ENCODE measurements at places on chromosomes 3 and 15.
A peak's percentile ranks its signal among the peaks of the same experiment; 100 is the strongest.

- peaks cover under 1% of the 10 kb centered on the region for H3K4me1 ChIP-seq
- no peak for DNase-seq
- no peaks in the 10 kb centered on the region for H3K36me3 ChIP-seq
- no peaks in the 10 kb centered on the region for H3K27me3 ChIP-seq
- H3K27ac ChIP-seq, result no peak overlapping the region
- H3K4me3 ChIP-seq, result no peak overlapping the region
Measured at GRCh38 chr3:127959873-127960272, 44.8 kb downstream of the KBTBD12 start.

GRCh38 chr15:70856884-70857561 lies 3.1 kb upstream of the LARP6 start:
- no peak for DNase-seq
- peaks cover 25% of the 10 kb centered on the region for H3K4me1 ChIP-seq
- peaks cover 29% of the 10 kb centered on the region for H3K27me3 ChIP-seq
- peak overlapping the region; percentile 69 for H3K27ac ChIP-seq

DNA sequence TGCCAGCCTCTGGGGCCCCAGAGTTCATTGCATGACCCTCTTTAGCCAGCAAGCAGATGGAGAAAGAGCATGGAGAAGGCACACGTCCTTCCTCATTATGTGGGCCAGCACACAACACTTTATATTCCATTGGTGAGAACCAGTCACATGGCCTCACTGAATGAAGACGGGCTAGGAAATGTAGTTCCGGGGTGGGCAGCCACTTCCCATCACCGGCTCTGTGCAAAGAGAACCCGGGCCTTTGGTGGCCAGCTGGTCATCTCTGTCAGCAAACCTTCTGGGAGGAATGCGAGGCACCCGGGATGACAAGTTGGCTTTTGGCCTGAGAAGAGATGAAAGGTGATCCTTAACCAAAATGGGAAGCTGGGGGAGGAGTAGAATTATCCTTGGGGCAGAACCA lies 90.2 kb upstream of the VGLL4 start:
- DNase-seq, result no peak
- no peak overlapping the region for H3K27ac ChIP-seq
- H3K4me1 ChIP-seq, result no peaks in the 10 kb centered on the region
- H3K27me3 ChIP-seq, result no peaks in the 10 kb centered on the region

DNA sequence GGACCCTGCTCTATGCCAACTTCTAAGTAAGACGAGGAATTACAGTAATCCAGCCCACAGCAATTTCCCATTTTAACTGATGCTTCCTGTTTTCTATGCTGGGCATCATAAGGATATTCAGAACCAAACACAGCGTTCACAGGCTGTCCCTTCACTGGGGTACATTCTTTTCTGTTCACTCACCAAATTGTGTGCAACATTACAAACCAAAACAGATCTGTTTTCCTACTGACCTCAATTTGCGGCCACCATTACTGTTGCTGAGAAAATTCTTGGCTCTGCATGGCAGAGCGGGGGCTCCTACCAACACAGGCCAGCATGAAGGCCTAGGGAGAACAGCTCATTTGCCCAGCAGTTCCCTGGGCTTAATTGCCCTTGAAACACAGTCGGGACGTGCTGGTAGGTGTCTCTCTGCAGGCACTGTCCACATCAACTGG lies 76.5 kb downstream of the MYO1E start:
- peak overlapping the region; percentile 36 for H3K27ac ChIP-seq
- no peaks in the 10 kb centered on the region for H3K27me3 ChIP-seq
- H3K36me3 ChIP-seq, result no peaks in the 10 kb centered on the region
- no peak overlapping the region for H3K4me3 ChIP-seq
- DNase-seq, result no peak
- peaks cover 36% of the 10 kb centered on the region for H3K4me1 ChIP-seq

DNA sequence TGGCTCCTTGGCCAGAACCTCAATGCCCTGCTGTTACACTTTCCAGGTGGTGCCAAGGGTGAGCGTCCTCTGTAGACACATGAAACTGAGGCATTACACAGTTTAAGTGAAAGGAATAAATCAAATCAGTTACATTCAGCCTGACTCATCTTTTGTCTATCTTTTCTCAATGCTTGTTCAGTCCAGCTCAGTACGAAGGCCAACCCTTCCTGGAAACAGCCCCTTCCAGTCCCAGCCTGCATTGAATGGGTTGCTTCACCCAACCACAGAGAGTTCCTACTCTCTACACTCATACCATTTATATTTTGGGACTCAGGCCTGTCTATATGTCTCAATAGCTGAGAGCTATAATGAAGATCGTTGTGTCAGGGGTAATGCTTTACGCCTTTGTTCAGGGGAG lies 363.6 kb downstream of the RORA start:
- no peak overlapping the region for H3K4me3 ChIP-seq
- DNase-seq, result no peak
- H3K36me3 ChIP-seq, result no peaks in the 10 kb centered on the region

- H3K4me1 ChIP-seq, result peaks cover 19% of the 10 kb centered on the region
- H3K4me3 ChIP-seq, result no peak overlapping the region
- no peak overlapping the region for H3K27ac ChIP-seq
- no peaks in the 10 kb centered on the region for H3K27me3 ChIP-seq
Measured at GRCh38 chr3:16319723-16320122, 54.7 kb downstream of the OXNAD1 start.

GRCh38 chr3:57673156-57673555 lies 19.7 kb downstream of the DENND6A start:
- no peaks in the 10 kb centered on the region for H3K4me1 ChIP-seq
- DNase-seq, result no peak
- H3K27ac ChIP-seq, result no peak overlapping the region
- H3K36me3 ChIP-seq, result peaks cover 22% of the 10 kb centered on the region
- H3K4me3 ChIP-seq, result no peak overlapping the region

DNA sequence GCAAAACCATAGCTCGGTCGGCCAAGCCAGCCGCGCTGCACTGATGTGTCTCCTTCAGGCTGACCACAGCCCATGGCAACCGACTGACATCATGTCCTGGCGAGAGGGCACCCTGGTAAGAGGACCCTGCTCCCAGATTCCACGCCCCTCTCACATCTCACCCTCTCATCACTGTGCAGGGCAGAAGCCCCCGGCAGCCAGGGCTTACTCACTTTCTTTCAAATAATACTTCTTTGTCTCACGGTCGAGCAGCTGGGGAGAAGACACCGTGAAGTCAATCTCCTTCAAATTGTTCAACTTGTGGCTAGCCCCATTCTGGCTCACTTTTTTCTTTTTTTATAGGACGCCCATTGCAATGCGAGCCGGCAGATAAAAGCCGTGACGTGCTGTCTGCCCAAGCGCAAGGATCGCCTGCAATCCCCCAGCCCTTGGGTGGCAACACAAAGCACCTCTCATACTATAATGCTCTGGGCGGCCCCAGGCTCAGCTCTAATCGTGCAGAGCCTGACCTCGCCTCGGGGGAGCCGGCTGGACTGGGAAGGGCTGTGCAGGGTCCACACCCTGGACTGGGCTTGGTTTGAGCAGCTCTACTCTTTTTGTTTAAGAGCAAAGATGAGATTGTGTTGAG lies 33.6 kb downstream of the VGLL4 start:
- H3K27ac ChIP-seq, result no peak overlapping the region
- no peaks in the 10 kb centered on the region for H3K27me3 ChIP-seq
- H3K4me3 ChIP-seq, result no peak overlapping the region
- no peaks in the 10 kb centered on the region for H3K36me3 ChIP-seq
- no peak for DNase-seq
- peaks cover 48% of the 10 kb centered on the region for H3K4me1 ChIP-seq

GRCh38 chr3:106296062-106296461 lies 427.2 kb upstream of the CBLB start:
- no peaks in the 10 kb centered on the region for H3K27me3 ChIP-seq
- no peak overlapping the region for H3K4me3 ChIP-seq
- H3K27ac ChIP-seq, result no peak overlapping the region

GRCh38 chr3:168051531-168052471 lies 43.9 kb downstream of the GOLIM4 start:
- no peak overlapping the region for H3K4me3 ChIP-seq
- H3K27me3 ChIP-seq, result no peaks in the 10 kb centered on the region
- peaks cover 8% of the 10 kb centered on the region for H3K4me1 ChIP-seq

DNA sequence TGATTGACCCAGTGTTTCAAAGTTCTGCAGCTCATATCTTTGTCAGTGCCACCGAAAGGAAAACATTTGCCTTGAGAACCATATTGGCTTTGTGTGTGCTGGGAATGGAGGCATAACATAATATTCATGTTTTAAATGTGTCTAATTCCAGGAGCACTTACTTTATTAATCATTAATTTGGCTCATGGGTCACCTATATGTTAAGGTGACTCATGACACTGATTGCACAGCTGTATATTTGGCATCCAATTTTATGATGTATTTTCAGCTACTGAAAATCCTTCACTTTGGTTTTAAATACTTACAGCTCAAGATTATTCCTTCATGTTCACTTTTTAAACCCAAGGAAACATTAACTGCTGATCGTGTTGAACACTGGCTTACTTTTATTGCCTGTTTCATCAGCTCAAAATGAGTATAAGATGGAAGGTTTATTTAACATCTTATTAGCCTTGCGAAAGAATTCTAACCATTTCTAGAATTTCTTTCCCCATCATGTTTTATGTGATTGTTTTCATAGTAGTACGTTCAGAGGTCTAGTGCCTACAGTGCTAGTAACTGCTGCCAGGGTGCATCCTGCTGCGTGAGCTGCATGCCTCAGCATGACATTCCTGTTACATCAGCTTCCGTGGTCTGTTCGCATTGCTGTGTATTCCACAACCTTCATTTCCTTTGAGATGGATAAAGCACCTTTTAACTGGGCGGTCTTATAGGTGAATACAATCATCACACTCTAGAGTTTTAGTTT lies 63.7 kb downstream of the LRCH3 start:
- peaks cover 81% of the 10 kb centered on the region for H3K36me3 ChIP-seq
- no peak overlapping the region for H3K27ac ChIP-seq
- H3K4me3 ChIP-seq, result no peak overlapping the region
- H3K27me3 ChIP-seq, result no peaks in the 10 kb centered on the region
- DNase-seq, result no peak

- no peak overlapping the region for H3K27ac ChIP-seq
- DNase-seq, result no peak
- no peaks in the 10 kb centered on the region for H3K27me3 ChIP-seq
- H3K4me3 ChIP-seq, result no peak overlapping the region
Measured at GRCh38 chr3:149280671-149281349, 52.6 kb downstream of the TM4SF18 start.

DNA sequence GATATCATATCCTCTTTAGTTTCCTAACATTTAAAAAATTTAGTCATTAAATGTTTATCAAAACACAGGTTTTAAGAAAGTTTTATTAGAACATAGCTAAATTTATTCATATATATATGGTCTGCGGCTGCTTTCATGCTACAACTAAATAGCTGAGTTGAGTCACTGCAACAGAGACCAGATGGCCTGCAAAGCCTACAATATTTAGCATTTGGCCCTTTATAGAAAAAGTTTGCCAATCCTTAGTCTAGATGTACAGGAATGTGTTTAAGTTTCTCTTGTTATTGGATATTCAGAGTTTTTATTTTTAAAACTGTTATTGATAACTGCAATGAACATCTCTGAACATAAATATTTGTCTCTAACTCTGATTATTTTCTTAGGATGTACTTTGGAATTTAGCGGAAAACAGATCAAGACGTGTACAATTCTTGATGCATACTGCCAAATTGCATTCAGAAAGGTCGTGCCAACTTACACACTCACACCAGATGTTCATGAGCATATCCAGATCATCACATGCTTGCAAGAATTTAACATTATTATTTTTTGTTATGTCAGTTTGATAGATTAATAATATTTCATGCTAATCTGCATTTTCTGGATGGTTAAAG lies 157.9 kb downstream of the STAC start:
- H3K27me3 ChIP-seq, result no peaks in the 10 kb centered on the region
- H3K27ac ChIP-seq, result no peak overlapping the region
- peaks cover 9% of the 10 kb centered on the region for H3K4me1 ChIP-seq
- H3K4me3 ChIP-seq, result no peak overlapping the region
- H3K36me3 ChIP-seq, result no peaks in the 10 kb centered on the region

DNA sequence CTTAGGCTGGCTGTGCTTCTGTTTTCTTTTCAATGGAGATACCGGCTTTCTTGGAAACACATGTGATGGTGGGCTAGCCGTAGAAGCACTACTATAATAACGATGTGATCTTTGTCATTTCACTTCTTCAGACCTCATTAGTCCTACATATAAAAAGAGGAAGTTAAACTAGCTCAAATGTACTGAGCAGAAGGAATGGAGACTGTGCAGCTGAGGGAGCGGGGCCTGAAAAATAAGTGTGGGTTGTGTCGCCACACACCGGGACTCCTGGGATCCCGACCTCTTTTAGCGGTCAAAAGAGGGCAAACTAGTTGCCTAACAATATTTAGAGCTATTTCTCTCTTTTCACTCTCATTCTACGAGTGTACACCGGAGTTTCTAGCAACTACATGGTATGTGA lies 1.0 kb upstream of the RNF7 start:
- no peaks in the 10 kb centered on the region for H3K27me3 ChIP-seq
- DNase-seq, result no peak
- H3K4me3 ChIP-seq, result no peak overlapping the region

DNA sequence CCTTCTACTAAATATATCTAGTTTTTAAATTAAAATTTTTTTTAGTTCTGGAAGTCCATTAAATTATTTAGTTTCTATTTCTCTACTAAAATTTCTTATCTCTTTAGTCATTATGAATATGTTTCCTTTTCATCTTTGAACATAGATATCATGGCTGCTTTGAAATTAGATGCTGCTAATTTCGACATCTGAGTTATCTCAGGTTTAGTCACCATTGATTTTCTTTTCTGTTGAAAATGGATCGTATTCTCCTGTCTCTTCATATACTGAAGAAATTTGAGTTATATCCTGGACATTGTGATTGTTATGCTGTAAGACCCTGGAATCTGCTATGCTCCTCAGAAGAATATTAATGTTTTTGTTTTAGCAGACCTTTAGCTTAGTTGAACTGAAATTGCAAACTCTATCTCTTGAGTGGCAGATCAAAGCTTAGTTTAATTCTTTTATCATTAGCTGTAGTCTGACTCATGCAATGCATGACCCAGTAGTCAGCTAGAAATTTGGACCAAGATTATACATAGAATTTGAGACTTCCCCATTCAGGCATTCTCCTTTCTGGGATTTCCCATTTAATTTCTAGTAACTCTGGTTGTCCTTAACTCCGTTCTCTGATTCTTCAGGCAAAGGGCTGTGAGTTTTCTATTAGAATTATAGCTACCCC lies 439.8 kb upstream of the IL12A start:
- H3K36me3 ChIP-seq, result no peaks in the 10 kb centered on the region

DNA sequence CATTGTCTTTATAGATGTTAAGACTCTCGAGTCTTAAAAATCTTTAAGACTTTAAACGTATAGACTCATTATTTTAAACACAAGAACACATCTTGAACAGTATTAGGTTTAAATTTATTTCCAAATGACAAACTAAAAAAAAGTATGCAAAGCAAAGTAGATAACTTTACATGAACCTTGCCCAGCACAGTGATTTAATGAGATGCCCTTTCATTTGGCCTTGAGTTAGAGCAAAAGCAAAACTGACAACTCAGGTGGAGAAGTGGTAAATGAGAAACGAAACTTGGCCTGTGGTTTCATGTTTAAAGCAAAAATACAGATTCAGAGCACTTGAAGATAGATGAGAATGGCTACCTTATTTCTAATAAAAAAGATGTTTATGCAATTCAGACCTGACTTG lies 8.6 kb downstream of the GPR15 start:
- H3K4me3 ChIP-seq, result no peak overlapping the region
- H3K27me3 ChIP-seq, result no peaks in the 10 kb centered on the region
- no peaks in the 10 kb centered on the region for H3K4me1 ChIP-seq
- no peaks in the 10 kb centered on the region for H3K36me3 ChIP-seq

Data from lower lobe of right lung (tissue), 2 donors.